ENCODE measurements at places on chromosomes 12 and 14. TPM values are rescaled to one million over a fixed set of nuclear protein-coding genes. Genes with fewer than 3 reads are reported as not detected.

PAH gene
- not detected for total RNA-seq

RDH12 gene
- 0.78 TPM for total RNA-seq

INSM2 gene
- not detected for total RNA-seq

RND1 gene
- total RNA-seq: 0.78 TPM

TAC3 gene
- total RNA-seq: not detected

STAC3 gene
- 0.36 TPM for total RNA-seq

PARPBP gene
- 1.7 TPM for total RNA-seq

SERPINA10 gene
- not detected for total RNA-seq

SRP54 gene
- total RNA-seq: 108 TPM

GPX2 gene
- 0.71 TPM for total RNA-seq

AQP6 gene
- not detected for total RNA-seq

Data from nasal cavity respiratory epithelium epithelial cell of viscerocranial mucosa (primary cell).